ENCODE measurements at places on chromosomes 11 and 22. TPM values are rescaled to one million over a fixed set of nuclear protein-coding genes. Genes with fewer than 3 reads are reported as not detected.

DNA sequence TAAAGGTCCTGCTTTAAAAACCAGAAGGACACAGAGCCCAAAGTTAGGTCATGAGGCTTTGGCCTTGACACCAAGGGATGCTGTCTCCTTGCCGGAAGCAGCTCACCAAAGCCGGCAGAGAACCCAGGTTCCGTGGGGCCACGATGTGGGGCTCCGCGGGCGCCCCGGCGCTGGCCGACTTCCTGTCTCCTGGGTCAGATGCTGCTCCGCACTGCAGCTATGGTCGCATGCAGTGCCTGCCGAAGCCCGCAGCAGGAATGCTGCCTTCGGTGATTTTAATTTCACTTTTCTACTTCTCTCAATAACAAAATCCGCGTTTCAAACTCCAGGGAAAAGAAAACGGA, 454 bp upstream of the OTUB1 start:
- DNase-seq = no peak

GRCh38 chr11:15141381-15141780, 26.7 kb downstream of the INSC start:
- DNase-seq = no peak

Gene PANX3
- polyA plus RNA-seq = not detected

- DNase-seq = no peak
Observed at GRCh38 chr11:60347084-60347797, 20.2 kb downstream of the MS4A6E start.
